ENCODE measurements at places on chromosomes 1 and 21.

GRCh38 chr1:241640149-241640866 lies at the start of the genes CHML and OPN3:
CHML (minus strand) TSS chr1:241640369; CDS start chr1:241635766, 4,603 bp downstream.
OPN3 (minus strand) TSS chr1:241640369; CDS start chr1:241640254, 115 bp downstream.
- peak; percentile 77 for DNase-seq

DNA sequence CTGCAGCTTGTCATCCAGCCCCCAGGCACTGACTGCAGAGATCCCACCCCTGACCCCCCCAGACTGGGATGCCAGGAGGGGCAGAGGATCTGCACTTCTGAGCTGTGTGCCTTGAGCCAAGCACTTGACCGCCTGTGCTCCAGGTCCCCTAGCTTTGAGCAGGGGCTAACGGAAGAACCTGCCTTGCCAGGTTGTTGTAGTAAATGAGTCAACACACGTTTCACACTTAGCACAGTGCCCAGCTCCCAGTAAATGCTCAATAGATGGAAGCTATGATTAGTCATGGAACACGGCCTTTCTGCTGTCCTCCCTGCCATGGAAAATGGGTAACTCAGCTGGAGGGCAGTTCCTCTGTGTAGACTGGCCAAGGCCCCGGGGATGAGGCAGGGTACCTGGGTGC lies 24.1 kb downstream of the IFFO2 start:
- DNase-seq, result no peak

DNA sequence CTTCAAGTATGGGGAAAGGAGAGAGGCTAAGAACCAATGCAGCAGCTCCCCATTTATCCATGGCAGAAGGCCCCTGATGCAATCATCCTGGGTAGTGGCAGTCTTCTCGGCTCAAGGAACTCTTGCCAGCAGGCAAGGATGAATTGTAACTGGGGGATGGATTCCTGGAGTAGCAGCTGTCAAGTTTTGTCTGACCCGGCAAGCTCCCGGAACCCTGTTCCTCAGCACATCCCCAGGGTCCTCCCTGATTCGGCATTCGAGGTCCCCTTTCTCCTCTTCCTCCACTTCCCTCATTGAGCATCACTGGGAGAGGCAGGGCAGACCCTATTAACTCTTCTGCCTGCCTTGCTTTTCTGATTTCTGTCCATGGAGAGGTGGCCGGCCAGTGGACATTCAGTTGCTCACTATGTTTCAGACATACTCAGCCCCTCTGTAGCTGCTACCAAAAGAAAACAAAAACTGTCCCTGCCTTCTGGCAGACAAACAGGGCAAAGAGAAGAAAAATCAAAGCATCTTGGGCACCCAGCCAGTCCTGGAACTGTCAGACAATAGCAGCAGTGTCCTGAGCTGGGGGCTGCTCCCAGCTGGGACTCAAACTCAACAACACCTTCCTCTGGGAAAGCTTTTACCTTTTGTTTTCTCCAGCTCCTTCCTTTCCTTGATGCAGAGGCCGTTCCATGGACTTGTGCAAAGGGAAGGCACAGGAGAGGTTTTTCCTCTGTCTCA lies 5.6 kb upstream of the PTCH2 start:
- DNase-seq, result no peak

GRCh38 chr21:41119901-41120300 lies 48.1 kb upstream of the BACE2 start:
- DNase-seq, result no peak

DNA sequence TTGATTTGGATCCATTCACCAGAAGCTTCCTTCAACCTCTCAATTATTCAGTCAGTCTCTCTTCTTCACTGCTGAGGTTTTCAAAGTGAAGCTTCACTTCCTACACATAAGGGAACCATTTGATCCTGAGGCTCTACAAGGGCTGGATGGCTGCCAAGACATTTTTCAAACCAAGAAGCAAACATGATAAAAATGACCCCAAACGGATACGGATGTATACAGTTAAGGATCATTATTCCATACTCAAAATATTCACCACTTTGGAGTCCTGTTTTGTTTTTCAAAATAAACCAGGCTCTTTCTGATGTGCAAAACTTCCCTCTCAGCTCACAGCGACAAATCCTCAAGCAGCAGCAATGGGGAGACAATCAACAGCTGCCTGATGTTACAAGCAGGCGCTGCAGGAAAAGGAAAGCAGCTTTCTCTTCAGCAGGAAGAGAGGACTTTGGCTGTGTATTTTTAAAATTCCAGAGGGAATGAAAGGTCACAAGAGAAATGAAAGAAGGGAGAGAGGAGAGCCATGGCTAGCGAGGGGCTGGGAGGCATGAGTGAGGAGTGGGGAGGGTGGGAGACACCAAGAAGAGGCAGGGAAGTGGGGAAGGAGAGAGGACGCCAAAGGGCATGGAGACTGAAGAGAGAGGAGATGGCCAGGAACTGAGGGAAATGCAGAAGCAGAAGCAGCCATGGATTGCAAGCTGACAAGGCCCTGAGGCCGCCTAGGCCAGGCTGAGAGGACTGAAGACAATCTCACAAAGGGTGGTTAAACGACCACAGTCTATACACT lies 145.4 kb downstream of the SLC45A1 start:
- DNase-seq, result no peak

GRCh38 chr1:154502066-154502743 lies at the start of the genes SHE and TDRD10:
SHE (minus strand) TSS chr1:154502412; CDS start chr1:154502026, 386 bp downstream.
TDRD10 (plus strand) TSS chr1:154502219; CDS start chr1:154506904, 4,685 bp downstream.
- DNase-seq, result no peak

GRCh38 chr1:230206976-230207375 lies 139.9 kb downstream of the GALNT2 start:
- no peak for DNase-seq

DNA sequence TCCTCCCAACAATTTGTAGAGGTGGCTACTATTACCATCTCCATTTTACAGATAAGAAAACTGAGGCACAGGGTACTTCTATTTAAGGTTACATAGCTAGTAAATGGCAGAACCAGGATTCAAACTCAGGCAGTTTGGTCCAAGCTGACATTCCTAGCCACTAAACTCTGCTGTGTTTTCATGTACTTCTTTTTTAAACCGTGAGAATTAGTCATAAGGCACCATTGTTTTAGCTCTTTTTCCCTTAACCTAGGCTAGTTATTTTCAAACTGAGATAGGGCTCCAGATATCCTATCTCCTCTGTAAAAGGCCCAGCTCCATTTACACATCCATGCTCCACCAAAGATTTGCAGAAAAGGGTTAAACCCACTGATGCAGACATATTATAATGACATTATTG lies 92.9 kb downstream of the PTPN14 start:
- no peak for DNase-seq

GRCh38 chr1:183159960-183160359 lies 26.1 kb upstream of the LAMC2 start:
- no peak for DNase-seq

DNA sequence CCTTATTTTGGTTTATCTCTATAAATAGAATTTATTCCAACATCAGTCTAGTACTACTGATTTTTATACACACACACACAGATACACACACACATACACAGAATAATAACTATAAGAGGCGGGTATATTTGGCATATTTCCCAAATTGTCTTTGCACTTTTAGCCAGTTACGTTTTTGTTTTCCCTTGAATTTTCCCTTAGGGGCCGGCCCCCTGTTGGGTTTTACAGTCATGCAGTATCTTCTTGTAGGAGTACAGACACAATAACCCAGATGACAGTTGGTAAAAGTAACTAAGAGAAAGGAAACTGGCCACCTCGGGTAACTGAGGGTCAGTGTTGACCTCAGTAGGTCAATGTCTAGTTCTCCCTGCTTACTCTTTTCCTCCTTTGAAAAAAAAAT lies 50.9 kb downstream of the DISP1 start:
- DNase-seq, result no peak

- DNase-seq, result no peak
These were observed 119.6 kb upstream of the ERRFI1 start for GRCh38 chr1:8145545-8146202.

DNA sequence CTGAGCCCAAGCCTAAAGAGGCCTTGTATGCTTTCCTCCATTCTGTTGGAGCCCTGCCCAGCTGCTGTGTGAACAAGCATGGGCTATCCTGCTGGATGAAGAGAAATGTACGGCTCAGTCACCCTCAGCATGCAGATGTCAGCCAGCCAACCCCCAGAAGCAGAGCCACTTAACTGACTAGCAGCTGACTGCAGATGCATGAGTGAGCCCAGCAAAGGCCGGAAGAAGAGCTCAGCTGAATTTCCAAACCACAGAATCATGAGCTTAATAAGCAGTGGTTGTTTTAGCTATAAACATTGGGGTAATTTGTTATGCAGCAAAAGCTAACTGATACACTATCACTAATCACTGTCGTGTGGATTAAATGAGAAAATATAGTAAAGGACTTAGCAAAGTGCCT lies 39.0 kb downstream of the FOXO6 start:
- peak; percentile 81 for DNase-seq

- DNase-seq, result no peak
These were observed 60.6 kb downstream of the RGS2 start for GRCh38 chr1:192869308-192869940.

DNA sequence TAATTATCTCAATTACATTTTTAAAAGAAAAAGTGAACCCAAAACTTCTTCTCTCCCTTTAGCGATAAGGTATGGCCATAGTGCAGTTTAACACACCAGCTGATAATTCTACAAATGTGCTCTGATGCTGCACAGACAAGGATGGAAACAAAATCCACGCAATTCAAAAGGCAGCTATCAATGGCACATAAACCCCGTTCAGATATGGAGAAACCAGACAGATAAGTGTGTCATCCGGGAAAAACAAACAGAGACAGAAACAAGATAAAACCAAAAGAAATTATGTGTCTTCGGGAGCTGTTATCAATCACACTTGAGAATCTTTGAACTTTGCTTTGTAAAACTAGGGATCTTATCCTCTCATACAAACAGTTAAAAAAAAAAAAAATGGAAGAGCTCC lies 73.6 kb downstream of the SIPA1L2 start:
- no peak for DNase-seq

DNA sequence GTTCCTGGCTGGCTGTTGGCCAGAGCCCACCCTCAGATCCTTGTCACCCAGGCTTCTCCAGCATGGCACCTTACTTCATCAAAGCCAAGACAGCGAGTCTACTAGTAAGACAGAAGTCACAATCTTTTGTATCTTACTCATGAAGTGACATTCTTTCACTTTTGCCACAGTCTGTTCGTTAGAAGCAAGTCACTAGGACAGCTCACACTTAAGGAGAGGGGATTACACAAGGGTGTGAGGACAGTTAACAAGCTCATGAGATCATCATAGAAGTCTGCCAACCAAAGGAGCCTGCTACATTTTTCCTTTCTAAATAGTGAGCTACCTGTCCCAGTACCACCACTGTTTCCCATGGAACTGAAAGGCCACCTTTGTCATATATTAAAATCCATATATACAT lies 61.5 kb downstream of the PACC1 start:
- DNase-seq, result no peak

DNA sequence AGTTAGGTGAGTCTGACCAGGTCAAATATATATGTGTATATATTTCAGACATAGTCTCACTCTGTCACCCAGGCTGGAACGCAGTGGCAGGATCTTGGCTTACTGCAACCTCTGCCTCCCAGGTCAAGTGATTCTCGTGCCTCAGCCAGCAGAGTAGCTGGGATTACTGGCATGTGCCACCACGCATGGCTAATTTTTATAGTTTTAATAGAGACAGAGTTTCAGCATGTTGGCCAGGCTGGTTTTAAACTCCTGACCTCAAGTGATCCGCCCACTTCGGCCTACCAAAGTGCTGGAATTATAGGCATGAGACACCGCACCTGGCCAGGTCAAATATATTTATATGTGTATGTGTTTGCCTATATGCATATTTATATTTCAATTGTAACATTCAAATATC lies 581.5 kb upstream of the B3GALT2 start:
- no peak for DNase-seq

DNA sequence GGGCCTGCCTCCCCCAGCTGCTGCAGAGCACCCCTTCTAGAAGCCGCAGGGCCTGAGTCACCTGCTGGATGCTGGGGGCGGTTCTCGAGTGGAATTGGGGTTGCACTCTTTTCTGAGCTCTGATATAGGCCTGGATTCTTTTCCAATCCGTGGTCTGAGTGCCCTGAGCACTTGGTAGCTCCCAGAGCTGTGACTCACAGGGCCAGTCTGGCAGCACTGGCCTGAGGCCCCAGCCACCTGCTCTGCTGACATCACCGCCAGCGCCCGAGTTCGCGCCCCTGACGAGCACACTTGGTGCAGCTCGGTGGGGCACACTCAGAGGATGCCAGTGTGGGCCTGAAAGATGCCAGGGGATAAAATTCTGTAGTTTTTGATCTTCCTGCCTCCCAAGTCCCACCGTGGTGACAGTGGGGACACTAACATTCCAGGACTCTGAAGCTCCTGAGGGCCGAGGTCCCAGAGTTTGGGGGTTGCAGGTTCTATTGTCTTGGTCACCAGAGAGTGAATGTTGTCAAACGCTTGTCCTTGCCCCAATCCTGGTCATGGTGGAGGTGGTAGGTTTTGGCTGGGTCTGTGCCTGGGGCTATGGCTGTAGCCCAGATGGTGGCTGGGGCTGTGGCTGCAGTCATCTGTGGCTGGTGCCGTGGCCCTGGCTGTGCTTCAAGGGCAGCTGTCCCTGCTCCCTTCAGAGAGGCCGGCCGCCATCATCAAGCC lies 74.6 kb downstream of the OBSCN start:
- no peak for DNase-seq

DNA sequence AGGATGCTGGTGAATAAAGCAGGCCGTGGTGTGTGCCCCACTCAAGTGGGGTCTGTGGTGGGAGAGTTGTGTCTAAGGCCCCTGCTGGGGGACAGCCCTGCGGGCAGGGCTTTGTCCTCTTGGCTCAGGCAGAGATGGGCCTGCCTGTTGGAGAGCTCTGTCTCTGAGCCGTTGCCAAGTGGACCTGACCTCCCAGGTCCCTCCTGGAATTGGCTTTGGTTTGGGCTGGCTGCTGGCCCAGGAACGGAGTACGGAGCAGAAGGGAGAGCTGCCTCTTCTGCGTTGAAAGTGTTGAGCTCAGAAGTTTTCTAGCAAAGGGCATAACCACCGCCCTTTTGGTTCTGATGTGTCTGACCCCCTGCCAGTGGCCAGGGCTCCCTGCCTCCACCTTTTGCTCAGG lies 153.9 kb downstream of the PEX14 start:
- DNase-seq, result no peak

DNA sequence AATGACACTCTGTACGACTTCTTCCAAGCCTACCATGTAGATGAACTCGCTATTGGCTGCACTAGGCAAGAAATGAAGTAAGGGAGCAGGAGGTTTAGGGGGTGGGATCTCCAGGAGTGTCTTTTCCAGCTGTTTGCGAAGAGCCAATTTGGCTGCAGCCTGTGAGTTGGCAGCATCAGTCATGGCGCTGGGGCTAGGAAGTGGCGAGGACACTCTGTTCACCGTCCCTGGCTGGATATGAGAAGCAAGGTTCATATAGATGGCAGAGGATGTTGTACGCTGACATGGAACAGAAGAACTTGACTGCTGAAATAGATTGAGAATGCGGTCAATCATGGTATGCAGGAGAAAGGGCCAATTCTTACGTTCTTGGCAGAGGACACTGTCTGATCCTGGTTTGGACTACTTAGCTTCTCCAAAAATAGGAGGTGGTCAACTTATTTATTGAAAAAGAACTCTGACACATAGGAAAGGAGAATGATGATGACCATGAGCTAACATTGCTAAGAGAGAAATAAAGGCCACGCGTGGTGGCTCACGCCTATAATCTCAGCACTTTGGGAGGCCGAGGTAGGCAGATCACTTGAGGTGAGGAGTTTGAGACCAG lies 41.2 kb downstream of the SLC27A3 start:
- no peak for DNase-seq
